ENCODE measurements at places on chromosomes 13 and 19.

- no peak for DNase-seq
These were observed 94.5 kb upstream of the TEX29 start for GRCh38 chr13:111225810-111226546.

DNA sequence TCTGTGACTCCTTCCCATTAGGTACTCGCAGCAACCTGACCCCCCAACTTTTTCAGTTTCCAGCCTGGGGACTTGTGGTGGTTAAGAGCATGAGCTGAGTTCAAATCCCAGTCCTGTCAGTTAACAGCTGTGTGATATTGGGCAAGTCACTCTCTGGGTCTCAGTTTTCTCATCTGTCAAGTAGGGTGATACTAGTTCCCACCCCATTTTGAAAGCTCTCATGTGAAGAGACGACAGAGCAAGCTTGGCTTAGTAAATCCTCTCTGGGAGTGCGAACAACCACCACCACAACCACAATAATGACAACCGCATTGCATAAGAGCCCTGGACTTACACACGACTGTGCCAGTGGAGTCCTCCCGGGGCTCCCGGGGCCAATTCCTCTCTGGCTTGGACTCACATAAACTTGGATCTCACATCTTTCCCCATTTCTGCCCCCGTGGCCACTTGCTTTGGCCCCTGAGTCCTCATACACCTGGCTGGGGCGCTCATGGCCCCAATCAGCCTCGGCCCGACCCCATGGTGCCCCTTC is 454 bp downstream of the BLVRB start:
- DNase-seq: no peak

DNA sequence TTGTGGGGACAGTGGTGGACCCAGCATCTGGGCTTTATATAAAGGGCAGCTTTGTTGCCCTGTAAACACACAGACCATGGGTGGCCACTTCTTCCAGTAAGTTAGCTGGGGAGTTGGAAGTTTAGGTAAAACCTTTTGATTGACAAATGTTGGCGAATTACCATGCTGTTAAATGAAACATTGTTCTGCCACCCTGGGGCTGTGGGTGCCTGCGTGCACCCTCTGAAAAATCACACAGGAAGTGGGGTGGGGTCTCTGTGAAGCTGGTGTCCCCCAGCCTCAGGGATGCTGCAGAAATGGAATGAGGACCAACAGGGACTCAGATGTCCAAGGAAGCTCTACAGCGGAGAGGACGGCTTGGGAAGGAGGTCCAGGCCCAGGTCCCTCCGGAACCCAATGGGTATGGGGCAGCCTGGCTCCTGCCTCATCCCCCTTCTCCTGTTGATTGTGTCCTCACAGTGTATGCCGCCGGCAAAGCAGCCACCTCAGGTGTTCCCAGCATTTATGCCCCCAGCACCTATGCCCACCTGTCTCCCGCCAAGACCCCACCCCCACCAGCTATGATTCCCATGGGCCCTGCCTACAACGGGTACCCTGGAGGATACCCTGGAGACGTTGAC is 2.8 kb upstream of the USF2 start:
- DNase-seq: no peak

- DNase-seq: no peak
These were observed 1.3 kb downstream of the CARM1 start for GRCh38 chr19:10872546-10873107.

GRCh38 chr13:61761690-61762089 is 346.0 kb upstream of the PCDH20 start:
- DNase-seq: no peak

- no peak for DNase-seq
These were observed 20.7 kb downstream of the MIPEP start for GRCh38 chr13:23868521-23868920.

GRCh38 chr13:27229642-27230041 is 21.7 kb upstream of the RPL21 start:
- no peak for DNase-seq

GRCh38 chr19:54364775-54365257 is at the start of gene LAIR1:
Gene LAIR1, minus strand, starts transcription at chr19:54364931. Its CDS starts 127 bp downstream, at chr19:54364804.
- DNase-seq: no peak

DNA sequence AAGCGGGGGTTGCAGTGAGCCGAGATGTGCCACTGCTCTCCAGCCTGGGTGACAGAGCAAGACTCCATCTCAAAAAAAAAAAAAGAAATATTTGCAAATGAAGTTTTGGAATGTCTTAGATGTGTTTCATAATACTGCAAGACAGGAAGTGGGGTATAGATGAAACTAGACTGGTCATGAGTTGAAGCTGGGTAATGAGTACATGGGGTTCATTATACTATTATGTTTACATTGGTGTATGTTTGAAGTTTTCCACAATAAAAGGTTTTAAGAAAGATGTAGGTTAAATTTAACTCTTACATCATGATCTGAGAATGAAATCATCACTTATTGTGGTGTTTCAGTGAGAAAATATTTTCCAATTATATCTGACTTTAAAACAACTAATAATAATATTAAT is 19.0 kb downstream of the FNDC3A start:
- DNase-seq: no peak

DNA sequence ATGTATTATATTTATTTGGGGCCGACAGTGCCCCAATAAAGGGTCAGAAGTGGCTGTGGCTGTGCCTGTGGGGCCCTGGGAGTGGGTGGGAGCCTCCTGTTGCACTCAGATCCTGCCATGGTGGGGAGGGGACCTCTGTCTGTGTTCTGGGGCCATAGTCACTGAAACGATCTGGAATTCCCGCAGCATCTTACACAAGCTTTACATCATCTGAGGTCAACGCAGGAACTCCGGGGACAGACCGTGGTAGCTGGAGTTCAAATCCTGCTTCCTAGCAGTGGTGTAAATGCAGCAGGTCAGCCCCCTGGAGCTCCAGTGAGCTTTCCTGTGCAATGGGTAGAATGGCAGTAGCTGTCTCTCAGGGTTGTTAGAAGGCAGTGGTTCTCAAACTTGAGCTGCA is 3.9 kb upstream of the SCN1B start:
- DNase-seq: no peak

DNA sequence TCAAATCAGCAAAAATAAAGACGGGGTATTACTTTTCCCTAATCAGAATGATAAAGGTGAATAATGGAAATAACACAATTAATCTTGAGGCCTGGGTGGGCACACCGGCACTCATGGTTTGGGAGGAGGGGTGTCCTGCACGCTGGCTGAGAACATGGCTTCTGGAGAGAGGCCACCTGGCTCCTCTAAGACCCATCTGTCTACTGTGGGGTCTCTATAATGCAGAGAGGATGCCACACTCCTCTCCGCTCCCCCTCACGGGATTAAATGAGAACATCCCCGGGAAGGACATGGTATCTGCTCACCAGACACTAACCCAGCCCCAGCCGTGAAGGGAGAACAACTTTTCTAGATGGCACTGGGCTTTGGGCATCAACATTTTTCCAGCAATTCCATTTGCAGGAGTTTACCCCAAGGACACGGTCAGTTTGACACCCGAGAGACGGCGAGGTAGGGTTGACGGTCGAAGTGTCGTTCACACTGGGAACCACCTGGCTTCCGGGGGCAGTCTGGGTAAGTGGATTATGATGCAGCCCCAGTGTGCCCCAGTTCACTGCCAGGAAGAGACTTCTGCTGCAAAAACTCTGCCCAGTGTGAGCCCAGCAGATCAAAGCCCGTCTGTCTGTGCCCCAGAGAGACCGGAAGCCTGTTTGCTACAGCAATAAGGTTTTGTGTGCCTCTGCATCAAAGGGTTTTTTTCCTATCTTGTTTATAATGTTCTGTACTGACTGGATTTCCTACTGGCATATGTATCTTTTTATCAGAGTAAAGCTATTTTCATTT is 56.6 kb downstream of the CEBPG start:
- no peak for DNase-seq

DNA sequence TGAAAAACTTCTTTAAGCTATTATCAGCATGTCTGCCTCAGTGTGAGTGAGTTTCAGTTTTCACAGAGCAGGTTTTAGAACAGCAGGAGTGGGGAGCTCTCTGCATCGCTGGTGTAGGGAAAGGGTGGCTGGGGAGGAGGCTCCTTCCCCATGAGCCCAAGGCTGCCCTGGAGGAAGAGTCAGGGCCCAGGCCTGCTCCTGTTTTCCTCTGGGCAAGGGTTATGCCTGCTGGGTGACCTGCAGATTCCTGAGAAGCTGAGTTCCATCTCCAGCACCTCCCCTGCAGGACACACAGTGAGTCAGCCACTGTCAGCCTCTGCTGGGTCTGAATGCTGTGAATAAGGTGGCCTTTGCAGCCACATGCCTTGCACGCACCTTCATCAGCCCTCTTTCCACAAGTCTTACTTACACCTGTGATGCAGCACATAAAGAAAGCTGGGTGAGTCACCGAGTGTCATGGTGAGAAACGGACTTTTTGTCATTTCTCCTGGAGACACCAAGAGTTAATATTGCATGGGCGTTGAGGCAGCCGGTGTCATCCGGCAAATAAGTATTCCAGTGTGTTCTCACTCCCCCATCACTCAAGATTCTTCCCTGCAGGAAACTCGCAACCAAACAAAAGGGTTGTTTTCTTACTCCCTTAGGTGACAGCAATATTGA is 186.4 kb upstream of the KL start:
- peak; percentile 35 for DNase-seq

- no peak for DNase-seq
These were observed 25.3 kb upstream of the OR10H2 start for GRCh38 chr19:15702534-15702930.

- DNase-seq: peak; percentile 31
These were observed 39.3 kb downstream of the RFXAP start for GRCh38 chr13:36858290-36858689.

DNA sequence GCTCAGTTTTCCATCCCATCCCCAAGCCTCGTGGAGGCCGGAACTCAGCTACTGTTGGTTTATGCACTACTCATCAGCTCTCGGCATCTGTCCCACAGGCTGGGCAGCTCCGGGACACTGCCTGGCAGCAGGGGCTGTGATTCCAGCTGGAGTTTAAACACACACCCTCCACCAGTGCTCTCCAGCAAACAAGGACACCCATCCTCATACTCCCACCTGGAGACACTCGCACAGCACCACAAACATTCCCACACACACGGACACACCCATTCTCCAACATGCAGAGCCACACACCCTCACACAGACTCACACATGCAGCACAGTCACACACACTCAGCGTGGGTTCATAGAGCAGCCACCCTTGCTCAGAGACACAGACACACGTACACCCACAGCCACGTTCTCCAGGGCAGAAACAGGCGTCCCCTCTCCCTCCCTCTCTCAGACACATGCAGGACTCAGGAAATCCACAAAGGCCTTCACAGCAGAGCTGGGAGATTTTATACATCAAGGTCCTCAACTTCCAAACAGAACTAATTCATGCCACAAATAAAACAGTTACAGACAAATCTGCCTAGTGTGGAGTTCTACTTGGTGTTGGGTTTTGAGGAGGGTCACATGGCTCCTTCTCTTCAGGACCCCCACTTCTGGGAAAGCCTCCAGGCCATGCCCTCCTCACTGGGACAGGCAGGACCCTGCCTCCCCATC is 785.4 kb downstream of the UQCRFS1 start:
- DNase-seq: no peak

DNA sequence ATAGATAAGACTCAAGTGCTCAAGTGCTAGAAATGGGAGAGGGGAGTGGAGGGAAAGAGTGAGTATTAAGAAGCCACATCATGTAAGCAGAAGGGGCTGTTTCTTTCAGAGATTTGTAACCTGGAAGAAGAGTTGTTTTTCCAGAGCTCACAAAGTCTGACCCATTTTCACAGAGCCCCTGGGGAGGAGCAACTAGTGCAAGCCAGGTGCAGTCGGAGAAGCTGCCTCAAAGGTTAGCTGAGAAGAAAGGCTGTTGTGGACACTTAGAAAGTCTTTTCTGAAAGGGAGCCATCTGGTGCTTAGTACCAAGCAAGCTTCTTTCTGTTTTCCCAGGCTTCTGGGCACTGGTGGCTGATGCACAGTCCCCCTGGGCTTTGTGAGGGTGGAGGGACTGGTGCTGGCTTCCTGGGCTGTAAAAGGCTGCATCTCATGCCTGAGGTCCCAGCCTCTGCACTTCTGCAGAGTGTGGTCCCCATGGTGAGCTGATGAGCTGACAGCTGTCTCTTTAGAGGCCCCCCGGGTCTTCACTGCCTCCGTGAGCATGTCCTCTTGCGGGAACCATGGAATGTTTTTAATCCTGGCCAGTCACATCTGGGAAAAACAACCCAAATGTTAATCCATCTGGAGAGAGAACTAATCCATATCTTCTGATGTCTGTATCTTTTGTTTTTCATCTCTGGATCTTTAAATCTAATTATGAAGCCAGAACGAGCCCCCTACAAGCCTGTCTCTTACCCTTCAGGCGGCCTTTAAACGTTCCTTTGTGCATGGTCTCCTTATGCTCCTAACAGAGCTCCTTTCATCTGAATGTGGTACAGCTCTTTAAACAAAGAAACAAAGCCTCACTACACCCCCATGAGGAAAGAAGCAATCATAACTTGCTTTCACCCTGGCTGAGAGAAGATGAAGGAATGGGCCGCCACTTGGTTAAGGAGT is 40.2 kb downstream of the OLFM4 start:
- DNase-seq: no peak

DNA sequence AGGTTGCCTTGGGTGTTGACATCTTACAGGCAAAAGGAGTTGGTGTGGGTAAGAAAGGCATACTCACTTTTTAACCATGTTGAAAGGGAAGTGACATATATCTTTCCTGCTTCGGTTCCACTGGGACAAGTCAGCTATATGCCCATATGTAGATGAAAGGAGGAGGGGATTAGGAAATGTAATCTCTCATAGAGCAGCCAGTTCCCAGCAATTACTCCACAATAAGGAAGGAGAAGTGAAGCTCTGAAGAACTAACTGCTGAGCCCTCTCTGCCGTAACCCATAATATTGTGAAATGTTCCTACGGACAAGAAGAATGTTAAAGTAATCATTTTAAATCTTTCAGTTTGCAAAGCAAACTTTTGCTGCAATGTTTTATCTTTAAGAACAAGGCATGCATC is 82.2 kb downstream of the EDNRB start:
- no peak for DNase-seq
